Activated naive CD8-positive, alpha-beta T cell treated with anti-CD3 and anti-CD28 coated beads, Interleukin-2, amount 50 U/mL, for 24 hours (primary cell): ENCODE measurements at places on chromosomes 16 and 17.

DNA sequence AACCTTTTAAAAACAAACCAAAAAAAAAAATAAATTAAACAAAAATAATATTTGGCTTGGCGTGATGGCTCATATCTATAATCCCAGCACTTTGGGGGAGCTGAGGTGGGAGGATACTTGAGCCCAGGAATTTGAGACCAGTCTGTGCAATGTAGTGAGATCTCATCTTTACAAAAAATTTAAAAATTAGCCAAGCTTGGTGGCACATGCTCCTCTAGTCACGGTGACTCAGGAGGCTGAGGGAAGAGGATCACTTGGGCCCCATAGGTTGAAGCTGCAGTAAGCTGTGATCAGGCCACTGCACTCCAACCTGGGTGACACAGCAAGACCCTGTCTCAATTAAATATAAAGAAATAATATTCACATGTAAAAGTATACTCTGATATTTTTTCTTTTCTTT is 12.2 kb downstream of the GNGT2 start:
- DNase-seq, result no peak

GRCh38 chr17:66654764-66655163 is 180.2 kb upstream of the CACNG5 start:
- no peak for DNase-seq

- no peak for DNase-seq
Measured at GRCh38 chr17:28230011-28230410, 89.0 kb upstream of the TMEM97 start.

- no peak for DNase-seq
Measured at GRCh38 chr16:14308368-14308723, 237.2 kb downstream of the MRTFB start.

- DNase-seq, result peak; percentile 66
Measured at GRCh38 chr17:58337210-58337599, 8.6 kb upstream of the TSPOAP1 start.
